IPS DF 6.9 (cell line): ENCODE measurements at places on chromosomes 7 and 10.

GRCh38 chr10:24136070-24136469 lies 72.9 kb upstream of the KIAA1217 start:
- DNase-seq = no peak

GRCh38 chr10:133401981-133402725 lies 8.2 kb downstream of the MTG1 start:
- DNase-seq = no peak

GRCh38 chr7:29139796-29140195 lies 6.5 kb downstream of the CPVL start:
- DNase-seq = no peak

GRCh38 chr10:102312683-102313082 lies 67.4 kb downstream of the GBF1 start:
- no peak for DNase-seq

GRCh38 chr10:895324-895723 lies 36.2 kb downstream of the LARP4B start:
- no peak for DNase-seq

DNA sequence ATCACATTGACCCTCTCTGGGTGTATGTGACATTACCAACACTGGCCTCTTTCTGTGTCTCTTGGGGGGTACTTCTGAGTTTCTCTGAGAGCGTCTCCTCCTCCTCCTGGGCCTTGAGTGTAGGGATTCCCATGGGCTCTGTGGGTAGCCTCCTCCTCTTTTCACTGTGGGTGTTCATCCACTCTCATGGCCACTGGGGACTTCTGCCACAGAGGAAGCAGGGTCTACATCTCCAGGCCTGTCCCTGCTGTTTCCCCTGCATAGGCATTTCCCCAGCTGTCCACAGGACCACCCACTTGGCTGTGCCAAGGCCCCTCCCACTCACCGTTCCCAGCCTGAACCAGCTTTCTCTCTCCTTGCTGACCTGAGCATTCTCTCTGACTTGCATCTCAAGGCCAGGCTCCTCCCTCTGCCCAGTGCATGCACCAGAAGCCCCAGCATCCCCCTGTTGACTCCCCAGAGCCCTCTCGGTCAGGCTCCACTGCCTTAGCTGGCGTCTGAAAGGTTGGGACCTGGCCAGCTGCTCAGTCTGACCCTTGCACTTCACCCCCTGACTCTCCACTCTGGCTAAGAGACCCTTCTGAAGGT lies 487.6 kb downstream of the GLRX3 start:
- DNase-seq = no peak

DNA sequence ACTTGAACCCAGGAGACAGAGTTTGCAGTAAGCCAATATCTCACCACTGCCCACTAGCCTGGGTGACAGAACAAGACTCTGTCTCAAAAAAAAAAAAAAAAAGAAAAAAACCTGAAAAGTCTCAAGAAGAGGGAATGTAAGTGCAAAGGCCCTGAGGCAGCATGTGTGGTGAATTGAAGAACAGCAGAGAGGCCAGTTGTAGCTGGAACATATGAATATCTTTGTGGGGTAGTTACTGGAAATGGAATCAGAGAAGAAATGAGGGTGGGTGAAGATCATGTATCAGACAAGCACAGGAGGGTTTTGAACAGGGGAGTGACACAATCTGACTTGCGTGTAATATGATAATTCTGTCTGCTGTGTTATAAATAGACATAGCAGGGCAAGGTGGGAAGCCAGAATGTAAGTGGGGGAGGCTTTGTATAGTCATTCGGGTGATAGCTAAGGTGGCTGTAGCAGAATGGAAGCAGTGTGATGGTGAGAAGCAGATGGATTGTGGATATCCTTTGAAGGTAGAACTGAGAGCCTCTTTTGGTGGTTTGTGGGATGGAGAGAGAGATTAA lies 45.3 kb upstream of the ITGA8 start:
- no peak for DNase-seq

DNA sequence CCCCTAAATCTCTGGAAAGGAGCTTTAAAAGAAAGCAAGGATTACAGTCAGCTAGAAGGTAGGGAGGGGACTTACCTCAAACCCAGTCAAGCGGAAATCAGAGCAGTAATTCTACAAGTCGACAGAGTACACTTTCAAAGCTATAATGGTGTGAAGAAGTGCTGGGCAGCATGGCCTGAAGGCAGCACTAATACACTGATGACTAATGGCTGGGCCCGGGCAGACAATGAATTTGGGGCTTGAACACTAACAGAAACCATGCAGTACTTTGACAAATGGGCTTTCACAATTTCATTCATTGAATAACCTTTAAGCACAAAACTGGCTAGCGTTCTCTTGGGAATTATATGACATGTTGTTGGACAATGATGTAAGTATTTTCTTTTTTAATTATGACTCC lies 4.7 kb downstream of the GLI3 start:
- DNase-seq = no peak

DNA sequence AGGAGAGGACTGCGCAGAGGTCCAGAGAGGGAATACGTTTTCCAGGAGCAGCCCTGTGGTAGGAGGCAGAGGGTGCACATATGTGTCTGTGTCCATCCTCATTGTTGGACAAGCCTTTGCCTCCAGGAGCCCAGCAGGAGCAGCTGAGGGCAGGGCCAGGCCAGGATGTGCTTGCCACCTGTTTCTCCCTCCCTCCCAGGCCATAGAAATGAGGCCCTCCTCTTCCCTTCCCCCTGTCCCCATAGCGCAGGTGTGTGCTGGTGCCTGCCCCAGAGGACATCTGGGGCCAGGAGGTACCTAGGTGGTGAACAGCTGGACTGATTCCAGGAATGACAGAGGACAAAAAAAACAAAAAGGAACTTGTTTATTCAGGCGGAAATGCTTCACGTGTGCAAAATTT lies 10.5 kb upstream of the CXCL12 start:
- no peak for DNase-seq

DNA sequence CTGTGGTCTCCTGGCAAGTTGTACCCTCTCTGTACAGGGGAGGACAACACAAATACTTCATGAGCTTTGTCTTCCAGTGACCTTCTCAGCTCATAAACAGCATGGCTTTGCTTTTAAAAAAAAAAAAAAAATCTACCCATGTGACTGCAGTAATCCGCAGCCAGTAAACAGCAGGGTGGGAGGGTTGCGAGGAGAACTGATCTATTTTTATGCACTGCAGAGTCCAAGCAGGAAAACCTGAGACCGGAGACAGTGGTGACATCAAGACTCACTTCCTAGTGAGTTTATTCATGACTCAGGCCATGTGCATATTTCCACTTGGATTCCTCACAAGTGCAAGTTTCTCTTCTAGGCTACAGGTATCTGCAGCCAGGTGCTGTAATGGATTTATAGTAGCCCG lies 127.9 kb downstream of the NRF1 start:
- DNase-seq = no peak

DNA sequence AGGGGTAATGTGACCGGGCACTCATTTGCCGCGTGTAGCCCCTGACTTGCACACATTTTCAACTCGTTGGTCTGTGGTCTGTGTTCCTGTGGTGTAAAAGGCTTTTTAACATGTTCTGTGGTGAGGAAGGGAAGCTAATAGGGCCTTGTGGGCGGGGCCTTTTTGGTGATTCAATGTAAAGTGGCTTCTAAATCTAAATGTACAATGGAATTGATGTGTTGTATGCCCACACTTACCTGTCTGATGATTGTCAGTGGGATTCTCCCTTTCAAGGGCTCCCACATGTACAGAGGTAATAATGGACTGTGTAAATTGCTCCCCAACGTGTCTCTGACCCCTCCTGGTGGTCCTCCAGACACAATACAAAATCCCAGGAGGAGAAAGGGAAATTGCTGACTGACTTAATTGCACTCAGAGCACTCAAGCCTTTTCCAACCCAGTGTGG lies 43.1 kb upstream of the GATAD1 start:
- DNase-seq = no peak

GRCh38 chr10:111209692-111210091 lies 132.9 kb downstream of the ADRA2A start:
- no peak for DNase-seq

DNA sequence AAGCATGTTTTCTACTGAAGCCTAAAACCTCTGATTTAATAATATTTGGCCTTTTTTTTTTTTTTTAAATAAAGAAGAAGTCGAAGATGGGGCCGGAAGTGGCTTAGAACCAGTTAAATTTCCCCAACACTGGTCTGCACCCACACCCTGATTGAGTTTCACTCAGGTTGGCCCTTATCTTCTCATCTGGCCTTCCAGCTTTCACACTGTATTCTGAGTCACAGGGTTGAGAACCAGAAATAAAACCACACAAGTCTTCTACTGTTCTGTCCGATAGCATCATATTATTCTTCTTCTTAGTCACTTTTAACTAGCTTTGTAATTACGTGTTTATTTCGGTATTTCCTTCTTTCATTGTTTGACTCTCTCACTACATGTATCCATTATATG lies 9.9 kb downstream of the ZNF365 start:
- DNase-seq = no peak

- no peak for DNase-seq
These were observed 2.4 kb upstream of the UNC5B start for GRCh38 chr10:71209731-71210541.

- DNase-seq = no peak
These were observed 155.9 kb downstream of the ARID5B start for GRCh38 chr10:62057359-62057758.

DNA sequence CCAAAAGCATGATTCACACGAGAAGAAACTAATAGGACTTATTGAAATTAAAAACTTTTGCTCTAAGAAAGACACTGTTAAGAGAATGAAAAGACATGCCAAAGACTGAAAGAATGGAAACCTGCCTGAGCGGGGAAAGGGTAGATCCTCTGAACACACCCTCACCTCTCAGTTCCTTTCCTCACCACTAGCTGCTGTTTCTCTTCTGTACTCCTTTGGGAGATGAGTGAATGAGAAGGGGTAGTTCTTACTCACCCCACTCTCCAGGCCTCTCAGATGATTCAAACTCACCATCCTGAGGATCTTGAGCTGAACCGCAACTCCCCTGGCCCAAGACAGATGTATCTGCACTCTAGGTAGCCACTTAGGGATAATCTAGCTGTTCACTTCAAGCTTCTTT lies 41.9 kb downstream of the IQUB start:
- no peak for DNase-seq

- no peak for DNase-seq
These were observed 51.2 kb downstream of the ANLN start for GRCh38 chr7:36440880-36441279.

GRCh38 chr7:5388273-5388901 lies 35.2 kb downstream of the TNRC18 start:
- no peak for DNase-seq

GRCh38 chr10:69884686-69885085 lies 83.0 kb downstream of the COL13A1 start:
- DNase-seq = no peak

- no peak for DNase-seq
These were observed 22.6 kb downstream of the EPDR1 start for GRCh38 chr7:37942934-37943610.

GRCh38 chr10:121187391-121187790 lies 336.2 kb downstream of the WDR11 start:
- DNase-seq = no peak

DNA sequence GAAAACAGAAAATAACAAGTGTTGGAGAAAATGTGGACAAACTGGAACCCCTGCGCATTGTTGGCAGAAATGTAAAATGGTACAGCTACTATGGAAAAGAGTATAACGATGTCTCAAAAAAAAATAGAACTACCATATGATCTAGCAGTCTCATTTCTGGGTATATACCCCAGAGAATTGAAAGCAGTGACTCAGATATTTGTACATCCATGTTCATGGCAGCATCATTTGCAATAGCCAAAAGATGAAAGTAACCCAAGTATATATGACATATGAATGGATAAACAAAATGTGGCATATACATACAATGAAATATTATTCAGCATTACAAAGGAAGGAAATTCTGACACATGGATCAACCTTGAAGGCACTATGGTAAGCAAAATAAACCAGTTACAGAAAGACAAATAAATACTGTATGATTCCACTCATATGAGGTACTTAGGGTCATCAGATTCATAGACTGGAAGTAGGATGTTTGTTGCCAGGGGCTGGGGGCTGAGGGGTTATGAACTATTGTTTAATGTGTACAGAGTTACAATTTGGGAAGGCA lies 4.9 kb downstream of the NRCAM start:
- DNase-seq = no peak

DNA sequence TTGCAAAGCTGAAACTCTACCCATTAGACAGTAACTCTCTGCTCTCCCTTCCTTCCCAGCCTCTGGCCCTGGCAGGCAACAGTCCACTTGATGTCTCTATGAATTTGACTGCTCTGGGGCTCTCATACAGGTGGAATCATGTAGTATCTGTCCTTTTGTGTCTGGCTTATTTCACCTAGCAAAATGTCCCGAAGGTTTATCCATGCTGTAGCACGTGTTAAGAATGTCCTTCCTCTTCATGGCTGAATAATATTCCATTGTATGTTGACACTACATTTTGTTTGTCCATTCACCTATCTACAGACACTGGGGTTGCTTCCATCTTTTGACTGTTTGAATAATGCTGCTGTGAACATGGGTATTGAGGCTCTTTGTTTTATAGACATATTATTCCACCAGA lies 128.9 kb downstream of the EGFR start:
- DNase-seq = no peak

- DNase-seq = no peak
These were observed 323.6 kb downstream of the BBS9 start for GRCh38 chr7:33452805-33453502.

DNA sequence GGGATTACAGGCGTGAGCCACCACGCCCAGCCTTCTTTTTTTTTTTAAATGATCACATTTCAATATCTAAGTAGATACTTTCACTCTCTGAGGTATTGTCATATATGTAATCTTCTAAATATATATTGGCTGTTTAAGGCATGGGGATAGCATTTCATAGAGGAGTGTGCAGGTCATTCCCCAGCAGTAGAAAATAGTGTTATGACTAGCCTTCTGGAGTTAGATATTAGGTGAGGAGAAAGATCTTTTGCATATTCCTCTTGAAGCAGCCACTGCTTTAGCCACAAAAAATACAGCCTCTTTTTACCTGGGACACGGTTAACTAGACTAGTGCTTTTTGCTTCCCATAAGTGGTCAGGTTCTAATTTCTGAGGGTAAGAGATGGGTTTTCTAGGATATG lies 28.9 kb downstream of the ADD3 start:
- no peak for DNase-seq

- DNase-seq = no peak
These were observed 285.0 kb upstream of the ZMIZ1 start for GRCh38 chr10:78783753-78784152.

GRCh38 chr7:98066934-98067507 lies 39.6 kb upstream of the LMTK2 start:
- no peak for DNase-seq

- DNase-seq = no peak
These were observed 108.7 kb upstream of the GLI3 start for GRCh38 chr7:42345478-42346299.

DNA sequence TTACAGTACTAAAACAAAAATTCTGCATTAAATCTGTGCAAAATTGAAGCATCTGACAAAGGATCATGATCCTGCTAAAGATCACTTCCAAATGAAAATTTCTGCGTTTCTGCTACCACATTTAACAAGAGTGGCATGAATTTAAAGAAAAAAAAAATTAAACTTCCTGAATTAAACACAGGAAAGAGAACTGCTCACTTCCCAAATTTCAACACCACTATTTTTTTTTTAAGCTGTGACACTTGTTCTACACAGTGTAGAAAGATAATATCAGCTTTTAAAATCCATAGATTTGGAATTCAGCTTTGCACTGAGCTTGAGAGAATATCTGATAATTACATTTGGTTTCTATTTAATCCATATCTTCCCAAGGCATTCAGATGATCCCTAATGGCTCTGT lies 73.6 kb downstream of the EPC1 start:
- no peak for DNase-seq

GRCh38 chr10:76738991-76739390 lies 898.6 kb downstream of the KCNMA1 start:
- DNase-seq = no peak
